NCI-H1694 (cell line): ENCODE measurements at places on chromosomes 6 and 20.
A peak's percentile ranks its signal among the peaks of the same experiment; 100 is the strongest.

- no peak for DNase-seq
Measured at GRCh38 chr6:13586603-13587542, 12.5 kb downstream of the SIRT5 start.

DNA sequence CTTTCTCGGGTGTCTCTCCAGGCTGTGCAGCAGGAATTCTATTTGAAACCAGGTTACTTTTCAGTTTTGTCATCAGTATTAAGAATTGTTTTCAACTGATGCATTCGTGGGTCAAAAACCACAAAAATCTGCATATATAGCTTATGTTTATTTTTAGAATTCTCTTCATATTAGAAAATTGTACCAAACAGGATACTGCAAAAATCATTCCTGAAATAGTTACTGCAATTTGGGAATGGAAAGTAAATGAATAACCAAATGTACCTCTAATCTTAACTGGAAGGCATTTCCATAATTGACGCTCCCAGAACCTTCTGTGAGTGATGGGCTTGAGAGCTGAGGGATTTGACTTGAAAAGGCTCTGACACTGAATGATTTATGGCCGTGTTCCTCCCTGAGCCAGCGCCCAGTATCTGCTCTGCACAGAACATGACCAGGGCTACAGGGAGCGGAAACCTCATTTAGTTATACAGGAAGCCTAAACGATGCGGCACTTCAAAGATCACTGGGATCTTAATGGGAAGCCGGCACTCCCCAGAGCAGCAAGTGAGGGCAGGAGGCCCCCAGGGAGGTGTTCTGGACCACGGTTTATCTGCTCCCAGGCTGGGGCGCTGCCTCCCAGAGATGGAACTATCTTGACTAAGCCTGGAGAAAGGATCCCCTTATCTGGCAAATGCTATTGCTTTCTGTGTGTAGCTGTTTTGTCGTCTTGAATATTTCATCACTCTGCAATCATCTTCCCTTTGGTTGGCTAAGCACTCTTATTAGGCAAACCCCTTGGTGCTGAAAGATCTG, 446.0 kb downstream of the QKI start:
- DNase-seq = no peak

GRCh38 chr20:47273591-47274235, 82.8 kb downstream of the ZMYND8 start:
- no peak for DNase-seq

DNA sequence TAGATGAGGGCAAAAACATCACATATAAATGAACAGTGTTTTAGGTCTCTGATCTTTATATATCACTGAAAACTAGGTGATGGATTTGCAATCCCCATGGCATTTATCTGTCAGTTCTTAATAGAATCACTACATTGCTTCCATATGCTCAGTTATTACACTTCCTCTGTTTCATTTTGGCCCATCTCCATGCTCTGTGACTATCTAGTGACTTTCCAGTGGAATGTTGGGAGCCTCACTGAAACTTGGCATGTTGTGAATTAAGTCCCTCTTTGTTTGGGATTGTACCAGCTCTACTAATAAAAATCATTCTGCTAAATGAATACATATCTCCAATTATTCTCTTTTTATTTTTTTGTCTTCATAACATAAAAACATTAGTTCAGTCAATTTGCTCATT, 226.1 kb upstream of the CEP162 start:
- DNase-seq = no peak

DNA sequence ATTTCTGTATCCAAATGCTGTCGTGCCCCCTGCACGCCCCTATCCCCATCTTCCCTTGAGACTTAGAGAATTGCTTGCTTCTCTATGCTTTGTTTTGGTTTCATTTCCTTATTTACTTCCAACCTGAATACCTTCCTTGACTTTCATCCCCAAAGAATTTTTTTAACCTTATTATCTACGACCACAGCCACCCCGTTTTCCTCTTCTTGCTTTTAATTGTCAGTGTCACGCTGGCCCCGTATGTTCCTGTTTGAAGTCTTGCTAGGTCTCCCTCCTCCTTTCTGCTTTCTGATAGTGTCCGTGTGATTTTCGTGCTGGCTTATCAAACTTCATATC, 40.1 kb downstream of the RNF217 start:
- DNase-seq = no peak

- DNase-seq = no peak
Measured at GRCh38 chr6:163710532-163711470, 296.3 kb downstream of the QKI start.

GRCh38 chr6:14046476-14047068, 71.0 kb upstream of the CD83 start:
- peak; percentile 51 for DNase-seq

GRCh38 chr6:44898296-44898930, 429.7 kb upstream of the RUNX2 start:
- DNase-seq = no peak

DNA sequence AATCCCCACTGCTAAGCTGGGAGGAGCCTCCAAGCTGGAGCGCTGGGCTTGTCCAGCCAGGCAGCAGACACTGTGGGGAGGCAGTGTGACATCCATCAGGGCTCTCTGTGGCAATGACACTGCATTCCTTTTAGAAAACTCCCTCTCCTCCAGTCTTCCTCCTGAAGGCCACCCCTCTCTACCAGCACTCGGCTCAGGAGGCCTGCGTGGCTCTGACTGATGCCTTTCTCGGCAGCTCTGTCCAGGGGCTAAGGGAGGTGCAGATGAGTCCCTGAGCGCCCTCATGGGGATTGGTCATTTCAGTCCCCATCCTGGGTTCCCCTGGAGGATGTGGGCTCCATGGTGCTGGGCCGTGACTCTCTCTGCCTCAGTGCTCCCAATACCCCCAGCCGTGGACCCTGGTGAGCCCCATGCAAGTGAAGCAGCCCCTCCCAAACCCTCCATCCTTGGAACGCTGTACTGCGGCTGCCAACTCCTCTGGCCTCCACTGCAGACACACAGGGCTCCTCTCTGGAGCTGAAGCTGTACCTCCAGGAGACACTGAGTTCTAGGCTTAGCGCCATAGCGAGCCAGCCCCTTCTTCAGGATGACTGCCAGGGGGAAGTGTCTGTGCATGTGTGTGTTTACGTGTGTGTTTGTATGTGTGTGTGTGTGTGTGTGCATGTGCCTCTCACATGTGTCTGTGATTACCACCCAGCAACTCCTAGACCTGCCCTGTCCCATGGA, 209.6 kb downstream of the ERMARD start:
- DNase-seq = no peak

GRCh38 chr6:19391926-19392325, 445.2 kb upstream of the ID4 start:
- no peak for DNase-seq

- DNase-seq = no peak
Measured at GRCh38 chr6:160462116-160462515, 113.9 kb downstream of the SLC22A3 start.
